ENCODE measurements at places on chromosomes 7 and 10.

DNA sequence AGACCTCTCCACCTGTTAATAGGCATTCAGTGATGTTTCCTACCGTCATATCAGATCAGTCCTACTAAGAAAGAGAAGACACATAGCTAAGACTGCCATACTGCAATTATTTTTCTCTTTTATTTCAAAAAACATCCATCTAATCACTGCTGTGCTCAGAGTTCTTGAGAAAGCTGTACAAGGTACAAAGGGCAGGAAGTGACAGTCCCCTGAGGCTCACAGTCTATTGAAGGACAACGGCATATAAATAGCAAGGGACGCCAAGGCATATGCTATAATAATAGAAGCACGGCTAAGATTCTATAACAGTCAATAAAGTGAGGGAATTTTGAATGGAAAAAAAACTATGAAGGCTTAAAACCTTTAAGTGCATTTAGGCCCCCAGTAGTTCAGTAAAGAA, 415.3 kb upstream of the NRP1 start:
- DNase-seq, result no peak

GRCh38 chr7:20172736-20173334, 44.3 kb downstream of the MACC1 start:
- DNase-seq, result no peak

- no peak for DNase-seq
Measured at GRCh38 chr7:75054744-75055143, 18.9 kb downstream of the RCC1L start.

DNA sequence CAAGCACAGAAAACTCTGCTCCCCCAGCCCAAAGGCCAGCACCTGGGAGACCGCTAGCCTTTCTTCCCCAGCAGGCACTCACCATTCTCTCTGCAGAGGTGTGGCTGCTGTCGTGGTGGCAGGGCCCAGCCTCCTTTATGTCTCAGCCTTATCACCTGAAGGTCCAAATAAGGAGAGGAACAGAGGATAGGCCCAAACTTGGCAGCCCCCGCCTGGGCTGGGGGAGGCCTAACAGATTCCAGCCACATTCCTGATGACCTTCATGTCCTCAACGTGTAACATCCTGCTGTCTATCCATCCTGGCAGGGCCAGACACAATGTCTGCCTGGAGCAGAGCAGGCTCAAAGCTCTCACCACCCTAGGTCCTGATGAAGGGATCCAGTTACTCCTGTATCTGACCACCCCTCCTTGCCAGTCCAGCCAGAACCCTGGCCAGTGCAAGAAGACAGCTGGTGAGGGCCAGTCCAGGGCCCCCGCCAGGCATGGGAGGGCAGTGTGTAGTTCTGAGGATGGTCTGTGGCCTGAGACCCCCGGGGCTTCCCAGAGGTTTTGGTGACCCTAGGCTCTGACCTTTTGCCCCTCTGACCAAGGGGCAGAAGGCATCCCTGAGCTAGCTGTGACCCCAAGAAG, at the start of gene MYL7:
Gene MYL7 (minus strand): TSS at position 112 of the 630 bp plus-strand sequence. CDS start 27 bp downstream, at position 85.
- DNase-seq, result no peak

DNA sequence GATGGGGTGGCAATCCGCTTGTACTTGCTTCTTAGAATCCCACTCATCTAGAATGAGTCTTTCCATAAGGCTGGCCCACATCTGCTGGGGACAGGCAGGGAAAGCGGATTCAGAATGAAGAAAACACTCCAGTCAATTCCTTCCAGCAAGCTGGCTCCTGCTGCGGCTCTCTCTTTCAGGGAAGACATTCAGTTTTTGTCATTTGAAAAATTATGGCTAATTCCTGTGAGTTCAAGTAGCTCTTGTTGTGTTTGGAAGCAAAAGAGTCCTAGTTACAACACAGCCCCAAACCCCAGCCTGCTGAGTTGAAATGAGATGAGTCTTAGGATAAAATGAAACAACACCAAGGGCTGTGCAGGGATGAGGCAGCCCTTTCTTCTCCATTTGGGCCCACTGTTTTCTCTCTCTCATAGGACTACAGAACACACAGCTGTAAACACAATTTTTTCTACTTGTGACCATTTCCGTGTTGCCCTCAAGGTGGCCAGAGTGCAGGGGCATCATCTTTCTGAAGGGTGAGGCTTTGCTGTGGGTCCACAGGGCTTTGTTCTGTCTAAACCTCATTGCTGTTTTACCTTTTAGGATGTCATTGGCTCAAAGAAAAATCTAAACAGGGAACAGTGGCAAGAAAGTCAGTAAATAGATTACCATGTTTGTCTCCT, 90.8 kb upstream of the EEPD1 start:
- no peak for DNase-seq

All from activated CD8-positive, alpha-beta memory T cell treated with anti-CD3 and anti-CD28 coated beads for 1 hour (primary cell).